CD4-positive, alpha-beta T cell treated with Interferon alpha-2 for 1 hour (primary cell): ENCODE measurements at places on chromosomes 5 and 9.

GRCh38 chr5:163505049-163505367 lies 411 bp upstream of the MAT2B start:
- no peak for DNase-seq

- DNase-seq, result no peak
Observed at GRCh38 chr5:69509212-69509611, 16.6 kb downstream of the OCLN start.

- no peak for DNase-seq
Observed at GRCh38 chr5:136058039-136058971, 29.5 kb downstream of the TGFBI start.

- DNase-seq, result no peak
Observed at GRCh38 chr5:65828022-65828896, 98.1 kb upstream of the ERBIN start.

GRCh38 chr9:110895147-110895905 lies 142.9 kb downstream of the LPAR1 start:
- DNase-seq, result no peak

DNA sequence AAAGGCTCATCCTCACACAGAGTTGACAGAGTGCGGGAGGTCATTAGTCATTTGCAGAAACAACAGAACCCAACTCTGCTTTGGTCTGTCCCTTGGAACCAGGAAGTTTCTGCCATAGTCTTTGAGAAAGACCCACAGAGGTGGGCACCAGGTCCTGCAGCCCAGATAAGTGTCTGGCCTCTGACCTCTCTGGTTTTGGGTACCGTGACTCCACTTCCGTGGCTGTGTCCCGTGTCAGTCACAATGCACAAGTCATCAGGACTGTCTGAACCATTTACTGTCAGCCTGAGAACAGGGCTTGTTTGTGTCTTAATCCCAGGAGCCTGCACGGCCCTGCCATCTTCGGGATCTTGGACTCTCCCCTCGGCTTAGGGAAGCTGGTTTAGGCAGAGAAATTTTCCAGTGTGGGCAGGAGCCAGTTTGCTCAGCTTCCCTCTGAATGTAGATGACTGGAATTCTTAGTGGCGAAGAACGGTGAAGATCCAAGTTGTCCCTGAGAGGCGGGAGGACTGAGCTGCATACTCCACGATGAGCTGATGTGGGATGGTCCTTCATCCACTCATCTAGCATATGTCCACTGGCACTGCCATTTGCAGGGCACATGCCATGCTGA lies 11.9 kb downstream of the GSN start:
- no peak for DNase-seq

DNA sequence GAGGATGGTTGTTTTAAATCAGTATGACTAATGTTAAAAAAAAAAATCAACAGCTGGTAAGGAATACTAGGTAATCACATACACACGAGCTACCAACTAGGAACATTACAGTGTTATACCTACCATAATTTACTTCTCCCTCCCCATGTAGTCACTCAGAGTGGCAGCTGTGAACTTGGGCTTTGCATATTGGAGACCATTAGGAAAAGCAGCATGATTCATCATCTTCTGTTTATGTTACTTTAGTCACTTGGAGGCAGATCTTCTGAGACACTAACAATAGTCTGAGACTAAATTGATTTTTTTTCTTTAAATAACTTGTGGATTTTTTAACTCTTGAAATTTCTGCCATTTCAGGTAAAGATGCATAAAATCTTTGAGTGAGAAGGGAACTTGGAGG lies 141.5 kb upstream of the NR4A3 start:
- DNase-seq, result no peak

DNA sequence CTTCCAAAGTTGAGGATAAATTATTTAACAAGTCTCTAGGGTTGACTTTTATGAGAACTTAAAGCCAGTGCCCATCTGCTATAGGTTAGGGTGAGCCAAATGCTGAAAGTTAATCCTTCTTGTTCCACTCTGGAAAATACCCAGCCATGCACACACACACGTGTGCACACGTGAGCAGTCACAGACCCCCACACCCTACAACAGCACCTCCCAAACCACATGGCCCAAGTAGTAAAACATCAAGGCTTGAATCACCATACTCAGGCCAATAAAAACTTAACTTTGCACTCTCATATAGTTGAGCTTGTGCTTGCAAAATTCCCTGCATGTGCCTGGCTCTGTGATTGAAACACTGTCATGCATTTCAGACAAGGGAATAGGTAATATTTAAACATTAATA lies 467.6 kb downstream of the ARHGEF28 start:
- DNase-seq, result no peak

DNA sequence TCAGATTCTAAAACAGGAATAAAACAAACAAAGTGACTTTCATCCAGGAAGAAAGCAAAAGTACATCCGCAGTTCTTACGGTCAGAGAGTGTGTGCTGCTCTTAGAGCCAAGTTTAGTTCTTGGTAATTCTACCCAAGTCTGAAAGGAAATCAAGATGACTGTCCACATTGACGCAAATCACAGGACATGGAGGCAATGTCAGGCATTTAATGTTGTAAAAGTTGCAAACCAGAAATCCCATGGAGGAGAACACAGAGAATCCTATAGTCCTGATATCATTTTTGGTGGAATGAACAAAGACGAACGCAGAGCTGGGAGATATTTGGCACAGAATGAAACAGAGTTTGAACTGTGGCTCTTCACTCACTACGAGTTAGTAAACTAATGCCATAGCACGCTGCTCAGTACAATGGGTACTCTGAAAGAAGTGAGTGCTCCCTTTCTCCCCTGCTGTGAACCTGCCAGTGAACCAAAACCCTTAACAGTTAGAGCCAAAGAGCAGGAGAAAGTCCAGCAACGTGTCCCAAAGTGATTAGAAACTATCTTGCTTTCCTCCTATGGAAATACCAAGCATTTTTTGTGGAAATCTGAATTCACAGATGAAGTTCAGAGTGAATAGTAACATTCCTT lies 74.3 kb downstream of the MUSK start:
- DNase-seq, result no peak

GRCh38 chr9:125532812-125533594 lies 174.0 kb downstream of the MAPKAP1 start:
- no peak for DNase-seq

DNA sequence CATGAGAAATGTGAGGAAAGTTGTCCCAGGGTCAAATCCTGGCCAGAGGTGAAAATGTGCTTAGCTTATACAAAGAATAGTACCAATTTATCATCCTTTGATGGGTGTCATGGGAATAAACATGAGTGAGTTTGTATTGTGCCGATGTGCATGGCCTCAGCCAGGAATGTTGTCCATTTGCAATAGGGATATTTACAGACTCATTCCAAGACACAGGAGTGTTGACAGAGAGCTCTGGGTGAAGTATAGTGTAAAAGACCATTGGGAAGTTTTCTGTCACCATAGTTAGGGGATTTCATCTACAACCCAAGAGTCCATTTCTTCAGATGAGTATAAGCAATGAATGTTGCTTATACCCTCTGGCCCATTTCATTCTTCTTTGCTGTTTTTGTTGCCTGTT lies 160.1 kb downstream of the DMAC1 start:
- DNase-seq, result no peak
